Breast epithelium (tissue), 4 donors: ENCODE measurements at places on chromosomes 1 and 21. TPM values are rescaled to one million over a fixed set of nuclear protein-coding genes. Genes with fewer than 3 reads are reported as not detected.

GRCh38 chr1:60972841-60973364, 109.5 kb upstream of the NFIA start:
- H3K27ac ChIP-seq = no peak overlapping the region
- H3K4me1 ChIP-seq = peaks cover 4% of the 10 kb centered on the region
- H3K36me3 ChIP-seq = no peaks in the 10 kb centered on the region

DNA sequence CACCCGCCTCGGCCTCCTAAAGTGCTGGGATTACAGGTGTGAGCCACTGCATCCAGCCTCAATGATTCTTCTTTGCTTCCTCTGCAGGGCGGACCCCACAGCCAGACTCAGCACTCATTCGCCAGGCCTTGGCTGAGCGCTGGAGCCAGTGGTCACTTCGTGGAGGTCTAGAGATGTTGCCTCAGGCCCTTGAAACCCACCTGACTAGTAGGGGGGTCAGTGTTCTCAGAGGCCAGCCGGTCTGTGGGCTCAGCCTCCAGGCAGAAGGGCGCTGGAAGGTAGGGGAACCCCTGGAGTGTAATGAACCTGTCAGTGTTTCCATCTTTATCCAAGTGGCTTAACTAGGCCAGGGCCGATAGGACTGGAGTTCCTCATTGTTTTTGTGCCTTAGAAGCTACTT, 2.7 kb downstream of the PPOX start:
- no peaks in the 10 kb centered on the region for H3K4me1 ChIP-seq
- peaks cover 3% of the 10 kb centered on the region for H3K36me3 ChIP-seq
- no peak for DNase-seq
- H3K27me3 ChIP-seq = no peaks in the 10 kb centered on the region

DNA sequence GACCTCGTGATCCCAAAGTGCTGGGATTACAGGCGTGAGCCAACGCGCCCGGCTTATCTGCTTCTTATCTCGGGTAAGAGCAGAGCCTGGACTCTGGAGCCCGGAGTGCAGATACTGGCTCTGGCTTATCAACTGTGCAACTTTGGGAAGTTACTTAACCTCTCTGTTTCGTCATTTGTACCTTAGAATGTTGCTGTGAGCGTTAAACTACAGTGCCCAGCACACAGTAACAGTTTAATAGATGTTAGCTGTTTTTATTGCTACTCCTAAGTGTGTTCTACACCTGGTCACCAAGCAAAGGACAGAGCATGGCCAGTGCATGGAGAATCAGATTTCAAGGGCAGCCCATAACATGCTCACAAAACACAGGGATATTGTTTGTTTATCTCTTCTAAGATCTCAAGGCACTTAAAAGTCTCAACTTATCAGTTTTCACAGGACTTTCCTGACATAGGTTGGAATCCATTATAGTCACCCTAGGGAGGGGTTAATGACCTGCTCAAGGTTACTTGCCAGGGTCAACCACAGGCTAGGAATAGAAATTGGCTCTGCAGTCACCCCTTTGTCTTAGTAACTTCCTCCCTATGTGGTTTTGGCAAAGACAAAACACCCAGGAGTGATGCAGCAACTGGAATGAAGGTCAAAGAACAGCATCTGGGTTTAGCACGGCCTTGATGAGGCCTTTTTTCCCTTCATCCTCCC, 22.5 kb upstream of the SRP9 start:
- no peak overlapping the region for H3K4me3 ChIP-seq
- peak overlapping the region; percentile 88 for H3K27ac ChIP-seq
- no peaks in the 10 kb centered on the region for H3K27me3 ChIP-seq
- peaks cover 17% of the 10 kb centered on the region for H3K4me1 ChIP-seq
- H3K36me3 ChIP-seq = no peaks in the 10 kb centered on the region

GRCh38 chr21:43015906-43016540, 41.7 kb downstream of the PKNOX1 start:
- H3K4me1 ChIP-seq = no peaks in the 10 kb centered on the region
- H3K27ac ChIP-seq = no peak overlapping the region
- H3K36me3 ChIP-seq = no peaks in the 10 kb centered on the region
- no peak overlapping the region for H3K4me3 ChIP-seq

DNA sequence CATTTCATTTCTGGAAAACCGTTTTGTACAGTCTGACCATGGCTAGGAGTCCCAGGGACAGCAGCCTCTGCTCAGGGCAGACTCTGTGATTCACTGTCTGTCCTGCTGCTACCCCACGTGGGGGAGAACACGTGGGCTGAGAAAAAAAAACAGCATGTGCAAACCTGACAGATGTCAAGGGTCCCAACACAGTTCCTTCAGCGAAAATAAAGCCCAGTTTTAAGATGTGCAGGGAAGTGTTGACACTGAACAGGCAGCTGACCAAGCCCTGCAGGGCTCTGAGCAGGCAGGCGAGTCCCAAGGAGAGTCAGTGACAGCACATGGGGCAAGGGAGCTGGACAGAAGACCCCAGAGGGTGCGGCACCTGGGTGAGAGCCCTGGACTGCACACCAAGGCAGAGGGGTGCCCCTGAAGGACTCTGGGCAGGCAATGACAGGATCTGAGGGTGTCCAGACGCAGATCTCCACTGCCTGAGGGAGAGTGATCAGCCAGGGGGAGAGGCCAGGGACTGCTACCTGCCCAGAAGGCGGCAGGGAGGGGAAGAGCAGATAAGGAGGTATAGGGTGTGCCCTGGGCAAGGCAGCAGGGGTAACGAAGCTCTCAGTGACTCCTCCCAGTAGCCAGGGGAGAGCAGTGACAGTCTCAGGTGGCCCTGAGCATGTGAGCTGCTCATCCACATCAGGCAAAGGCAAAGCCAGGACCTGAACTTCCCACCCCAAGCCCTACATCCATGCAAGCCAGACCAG, 5.1 kb upstream of the SPATC1L start:
- H3K27me3 ChIP-seq = no peaks in the 10 kb centered on the region
- peak overlapping the region; percentile 92 for H3K27ac ChIP-seq
- H3K4me3 ChIP-seq = no peak overlapping the region
- peak; percentile 50 for DNase-seq

DNA sequence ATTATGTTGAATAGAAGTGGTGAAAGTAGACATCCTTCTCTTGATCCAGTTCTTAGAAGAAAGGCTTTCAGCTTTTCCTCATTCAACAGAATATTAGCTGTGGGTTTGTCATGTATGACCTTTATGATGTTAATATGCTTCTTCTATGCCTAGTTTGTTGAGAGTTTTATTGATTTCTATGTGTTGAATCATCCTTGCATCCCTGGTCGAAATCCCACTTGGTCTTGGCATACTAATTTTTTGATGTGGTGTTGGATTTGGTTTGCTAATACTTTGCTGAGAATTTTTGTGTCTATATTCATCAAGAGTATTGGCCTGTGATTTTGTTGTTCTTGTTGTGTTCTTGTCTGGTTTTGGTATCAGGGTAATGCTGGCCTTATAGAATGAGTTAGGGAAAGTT, 20.9 kb downstream of the CD55 start:
- H3K36me3 ChIP-seq = peaks cover 4% of the 10 kb centered on the region
- no peak for DNase-seq
- H3K27me3 ChIP-seq = no peaks in the 10 kb centered on the region
- H3K4me3 ChIP-seq = no peak overlapping the region

DNA sequence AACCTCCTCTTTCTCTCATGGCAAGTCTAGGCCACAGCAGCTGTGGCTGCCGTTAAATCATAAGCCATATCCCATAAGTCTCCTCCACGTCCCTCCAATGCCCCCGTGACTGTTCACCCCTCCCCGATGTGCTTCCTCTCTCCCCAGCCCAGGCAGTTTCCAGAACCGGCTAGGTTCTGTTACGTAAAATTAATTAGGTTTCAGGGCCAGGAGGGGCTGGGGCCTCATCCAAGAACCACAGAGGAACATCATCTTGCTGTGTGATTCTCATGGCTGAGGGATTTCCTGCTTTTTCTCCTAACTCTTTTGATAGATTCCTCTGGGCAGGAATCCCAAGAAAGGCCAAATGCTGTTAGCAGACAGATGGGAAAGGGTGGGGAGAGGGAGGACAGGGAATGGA, 141.8 kb upstream of the AJAP1 start:
- H3K36me3 ChIP-seq = no peaks in the 10 kb centered on the region
- no peak overlapping the region for H3K4me3 ChIP-seq
- no peak for DNase-seq

DNA sequence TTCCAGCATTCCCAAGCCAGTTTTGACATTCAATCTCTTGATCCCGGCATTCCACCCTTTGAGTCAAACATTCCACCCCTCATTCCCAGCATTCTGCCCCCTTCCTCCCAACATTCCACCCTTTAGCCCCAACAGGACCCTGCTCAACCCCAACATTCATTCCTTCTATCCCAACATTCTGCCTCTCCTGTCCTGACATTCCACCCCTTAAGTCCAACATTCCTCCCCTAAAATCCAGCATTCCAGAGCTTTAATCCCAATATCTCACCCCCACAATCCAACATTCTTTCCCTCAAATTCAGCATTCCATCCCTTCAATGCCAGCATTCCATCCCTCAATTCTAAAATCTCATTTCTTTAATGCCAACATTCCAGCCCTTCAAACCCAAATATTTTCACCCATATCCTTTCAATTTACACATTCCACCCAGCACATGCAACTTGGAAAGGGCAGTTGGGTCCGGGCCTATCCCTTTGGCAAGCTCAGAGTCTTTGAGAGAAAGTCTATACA, 22.9 kb downstream of the DDX20 start:
- DNase-seq = no peak
- no peak overlapping the region for H3K27ac ChIP-seq
- H3K27me3 ChIP-seq = no peaks in the 10 kb centered on the region

GRCh38 chr21:46035809-46036695, 54.5 kb downstream of the COL6A1 start:
- no peaks in the 10 kb centered on the region for H3K4me1 ChIP-seq
- H3K27me3 ChIP-seq = no peaks in the 10 kb centered on the region
- no peaks in the 10 kb centered on the region for H3K36me3 ChIP-seq
- no peak overlapping the region for H3K4me3 ChIP-seq
- H3K27ac ChIP-seq = peak overlapping the region; percentile 86

DNA sequence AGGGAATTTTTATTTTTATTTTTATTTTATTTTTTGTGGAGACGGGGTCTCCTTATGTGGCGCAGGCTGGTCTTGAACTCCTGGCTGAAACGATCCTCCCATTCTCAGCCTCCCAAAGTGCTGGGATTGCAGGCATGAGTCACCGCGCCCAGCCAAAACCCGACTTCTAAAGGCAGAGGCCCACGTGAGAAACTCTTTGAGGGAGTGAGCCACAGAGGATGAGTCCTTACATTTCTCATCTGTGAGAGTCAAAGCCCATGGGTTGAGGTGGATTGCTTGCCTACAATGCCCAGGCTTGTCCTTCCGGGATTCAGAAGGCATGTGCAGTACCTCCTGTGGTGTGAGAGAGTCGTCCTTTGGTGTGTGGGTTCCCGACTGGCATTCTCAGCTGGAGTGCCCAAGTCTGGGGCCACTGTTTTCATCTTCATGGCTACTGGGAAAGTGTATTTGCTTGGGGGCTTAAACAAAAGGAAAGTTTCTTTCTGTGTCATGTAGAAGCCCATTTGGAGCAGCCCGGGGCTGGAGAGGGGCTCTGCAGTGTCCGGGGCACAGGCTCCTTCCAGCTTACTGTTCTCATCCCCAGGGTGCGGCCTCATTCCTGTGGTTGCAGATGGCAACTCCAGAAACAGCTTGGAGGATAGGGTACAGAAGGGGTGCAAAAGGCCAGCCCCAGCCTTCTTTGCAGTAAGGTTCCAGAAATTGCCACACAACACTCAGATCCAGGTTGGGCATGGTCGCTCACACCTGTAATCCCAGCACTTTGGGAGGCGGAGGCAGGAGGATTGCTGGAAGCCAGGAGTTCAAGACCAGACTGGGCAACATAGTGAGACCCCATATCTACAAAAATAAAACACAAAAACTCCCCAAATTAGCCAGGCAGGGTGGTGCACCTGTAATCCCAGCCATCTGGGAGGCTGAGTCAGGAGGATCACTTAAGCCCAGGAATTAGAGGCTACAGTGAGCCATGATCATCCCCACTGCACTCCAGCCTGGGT, 29.4 kb upstream of the CSF3R start:
- H3K27me3 ChIP-seq = no peaks in the 10 kb centered on the region
- no peak for DNase-seq
- no peak overlapping the region for H3K27ac ChIP-seq
- H3K4me1 ChIP-seq = no peaks in the 10 kb centered on the region
- no peaks in the 10 kb centered on the region for H3K36me3 ChIP-seq

DNA sequence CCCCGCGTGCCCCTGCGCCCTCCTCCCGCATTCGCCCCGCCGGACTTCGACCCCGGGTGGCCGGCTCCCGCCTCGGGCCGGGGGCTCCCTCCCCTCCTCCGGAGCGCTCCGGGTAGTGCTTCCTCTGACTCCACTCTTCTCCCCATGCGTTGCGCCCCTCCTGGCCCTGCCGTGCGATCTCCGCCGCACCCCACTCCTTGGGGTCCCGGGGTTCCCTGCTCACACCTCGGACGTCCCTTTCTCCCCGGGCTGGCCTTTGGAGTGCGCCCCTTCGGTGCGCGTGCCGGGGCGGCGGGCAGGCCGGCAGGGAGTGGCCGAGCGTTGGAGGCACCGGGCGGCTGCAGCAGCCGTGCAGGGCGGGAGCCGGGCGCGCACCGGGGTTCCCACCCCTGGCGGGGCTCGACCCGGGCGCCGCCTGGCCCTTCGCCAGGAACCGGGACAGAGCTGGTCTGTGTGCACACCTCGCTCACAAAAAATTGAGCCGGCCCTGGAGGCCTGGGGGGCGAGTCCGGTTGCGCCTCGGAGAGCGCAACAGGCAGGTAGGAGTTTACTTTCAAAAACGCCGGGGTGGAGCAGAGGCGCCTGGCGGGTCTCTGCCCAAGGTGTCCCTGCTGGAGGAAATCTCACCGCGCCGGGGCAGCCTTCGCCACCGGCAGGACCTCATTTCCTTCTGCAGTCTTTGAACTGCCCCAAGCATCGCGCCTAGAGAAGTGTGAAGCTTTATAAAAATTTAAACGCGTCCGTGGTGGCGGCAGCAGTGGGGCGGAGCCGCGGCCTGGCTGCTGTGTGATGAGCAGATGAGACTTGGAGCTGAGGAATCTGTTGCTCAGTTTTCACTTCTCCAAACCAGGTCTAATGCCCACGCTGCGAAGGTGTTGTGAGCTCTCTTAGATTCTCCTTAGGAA, 650 bp downstream of the VANGL1 start:
- no peaks in the 10 kb centered on the region for H3K4me1 ChIP-seq
- peak overlapping the region; percentile 58 for H3K27ac ChIP-seq
- no peaks in the 10 kb centered on the region for H3K36me3 ChIP-seq

GRCh38 chr1:169460191-169460833, 25.4 kb downstream of the SLC19A2 start:
- no peak for DNase-seq
- H3K27ac ChIP-seq = no peak overlapping the region
- H3K27me3 ChIP-seq = no peaks in the 10 kb centered on the region
- peaks cover 3% of the 10 kb centered on the region for H3K36me3 ChIP-seq
- peak overlapping the region; percentile 44 for H3K4me3 ChIP-seq
- H3K4me1 ChIP-seq = no peaks in the 10 kb centered on the region

GRCh38 chr1:14508613-14509012, 89.9 kb upstream of the KAZN start:
- H3K36me3 ChIP-seq = no peaks in the 10 kb centered on the region
- no peaks in the 10 kb centered on the region for H3K4me1 ChIP-seq
- no peak overlapping the region for H3K27ac ChIP-seq
- DNase-seq = no peak
- H3K4me3 ChIP-seq = no peak overlapping the region

The RPTN gene
- not detected for total RNA-seq

The KRTAP12-2 gene
- total RNA-seq = not detected

The HOOK1 gene
- 33.7 TPM for total RNA-seq

The HNRNPU gene
- total RNA-seq = 381 TPM

The VCAM1 gene
- 12.3 TPM for total RNA-seq
